ENCODE measurements at places on chromosomes 7 and 10.

- DNase-seq, result peak; percentile 40
Observed at GRCh38 chr10:12484941-12485805, 135.8 kb downstream of the CAMK1D start.

DNA sequence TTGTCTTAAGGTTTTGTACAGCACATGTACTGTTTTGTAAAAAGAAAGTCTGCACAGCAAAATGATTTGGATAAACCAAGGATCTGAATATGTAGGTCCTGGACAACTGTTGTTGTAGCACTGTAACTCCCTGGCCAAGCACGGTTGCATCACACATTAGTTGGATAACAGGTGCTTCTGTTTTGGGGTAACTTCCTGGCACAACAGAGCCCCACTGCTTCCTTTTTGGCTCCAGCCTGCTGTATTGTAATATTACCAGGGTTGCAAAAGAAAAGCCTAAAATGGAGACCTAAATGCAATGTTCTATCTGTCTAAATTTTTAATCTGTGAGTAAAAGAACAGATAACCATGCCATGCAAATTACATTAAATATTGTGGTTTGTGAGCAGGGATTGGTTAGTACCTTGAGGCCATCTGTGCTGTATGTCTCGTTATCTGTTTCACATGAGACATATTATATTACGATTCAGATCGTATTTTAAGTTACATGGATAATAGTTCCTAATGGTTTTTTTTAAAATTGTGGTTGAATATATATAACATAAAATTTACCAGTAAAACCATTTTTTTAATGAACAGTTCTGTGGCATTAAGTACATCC is 27.5 kb upstream of the WAC start:
- DNase-seq, result no peak

GRCh38 chr10:1328981-1329614 is 272.9 kb downstream of the WDR37 start:
- DNase-seq, result no peak

- no peak for DNase-seq
Observed at GRCh38 chr7:50474382-50475160, 24.4 kb upstream of the FIGNL1 start.

DNA sequence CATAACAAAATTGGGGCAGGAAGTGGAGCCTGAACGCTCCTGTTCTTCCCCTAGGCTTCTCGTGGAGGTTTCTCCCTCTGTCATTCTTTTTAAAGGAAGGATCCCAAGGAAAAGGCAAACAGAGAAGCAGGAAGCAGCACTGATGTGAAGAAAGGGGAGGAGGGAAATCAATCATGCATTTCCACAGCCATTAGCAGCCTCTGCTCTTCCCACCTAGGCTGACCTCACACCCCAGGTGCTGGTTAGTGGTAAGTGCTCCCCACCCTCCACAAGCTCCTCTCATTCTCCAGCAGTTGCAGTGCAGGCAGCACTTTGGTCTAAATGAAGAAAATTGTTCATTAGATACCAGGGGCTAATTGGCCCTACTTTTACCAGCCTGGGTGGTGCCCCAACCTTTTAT is 2.6 kb downstream of the CRHR2 start:
- no peak for DNase-seq

DNA sequence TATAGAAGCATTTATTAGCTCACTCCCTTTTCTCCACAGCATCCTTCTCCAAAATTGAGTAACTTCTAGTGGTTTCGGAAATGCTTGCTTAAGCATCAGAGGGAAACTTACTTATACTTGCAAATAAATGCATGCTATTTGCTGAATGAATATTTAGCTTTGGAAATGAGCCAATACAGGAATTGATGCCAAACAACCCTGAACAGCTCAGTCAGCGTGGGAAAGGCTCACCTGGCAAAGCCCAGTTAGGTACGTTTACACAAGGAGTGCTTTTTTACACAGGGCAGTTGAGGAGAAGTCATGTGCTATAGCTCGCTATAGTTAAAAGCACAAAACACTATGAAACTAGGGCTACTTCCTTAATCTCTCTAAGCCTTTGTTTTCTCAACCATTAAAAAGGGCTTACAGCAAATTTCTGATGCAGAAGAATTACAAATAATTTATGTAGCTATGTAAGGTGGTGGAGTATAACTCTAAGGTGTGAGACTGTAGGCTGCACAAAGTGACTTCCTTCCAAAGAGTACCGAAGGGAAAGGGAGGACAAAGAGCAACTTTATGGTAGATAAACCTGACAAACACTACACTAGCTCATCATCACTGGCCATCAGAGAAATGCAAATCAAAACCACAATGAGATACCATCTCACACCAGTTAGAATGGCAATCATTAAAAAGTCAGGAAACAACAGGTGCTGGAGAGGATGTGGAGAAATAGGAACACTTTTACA is 498.2 kb downstream of the PHTF2 start:
- no peak for DNase-seq

DNA sequence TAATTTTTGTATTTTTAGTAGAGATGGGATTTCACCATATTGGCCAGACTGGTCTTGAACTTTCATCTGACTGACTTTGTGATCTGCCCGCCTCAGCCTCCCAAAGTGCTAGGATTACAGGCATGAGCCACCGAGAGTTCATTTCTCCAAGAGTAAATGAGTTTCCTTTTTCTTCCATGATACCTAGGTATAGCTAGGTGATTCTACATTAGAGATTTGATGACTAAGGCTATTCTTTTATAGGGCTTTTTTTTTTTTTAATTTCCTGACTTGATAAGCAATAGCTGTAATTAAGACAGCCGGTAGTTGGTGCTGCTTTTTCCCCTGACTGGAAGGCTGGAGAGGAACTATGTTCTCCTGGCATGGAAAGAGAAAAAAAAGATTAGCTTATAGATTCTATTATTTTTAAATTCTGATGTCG is 3.3 kb downstream of the PTPN12 start:
- no peak for DNase-seq

DNA sequence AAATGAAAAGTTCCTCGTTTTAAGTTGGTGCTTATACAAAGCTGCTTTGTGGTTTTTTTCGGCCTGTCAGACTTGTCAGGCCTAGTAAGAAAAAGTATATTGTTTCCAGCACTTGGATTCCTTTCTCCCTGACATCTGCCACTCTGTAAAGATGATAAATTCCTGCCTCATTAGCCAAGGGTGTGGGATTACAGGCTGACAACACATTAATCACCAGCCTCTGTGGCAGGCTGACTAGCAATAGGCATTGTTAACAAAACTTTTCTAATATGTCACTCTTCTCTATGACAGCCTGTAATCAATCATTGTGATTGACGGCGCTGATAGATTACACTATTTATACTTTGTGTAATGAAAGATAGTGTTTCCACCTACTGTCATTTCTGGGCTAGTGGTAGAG is 682.5 kb downstream of the LRMDA start:
- no peak for DNase-seq

- DNase-seq, result no peak
Observed at GRCh38 chr7:34675749-34676374, 17.8 kb downstream of the NPSR1 start.

DNA sequence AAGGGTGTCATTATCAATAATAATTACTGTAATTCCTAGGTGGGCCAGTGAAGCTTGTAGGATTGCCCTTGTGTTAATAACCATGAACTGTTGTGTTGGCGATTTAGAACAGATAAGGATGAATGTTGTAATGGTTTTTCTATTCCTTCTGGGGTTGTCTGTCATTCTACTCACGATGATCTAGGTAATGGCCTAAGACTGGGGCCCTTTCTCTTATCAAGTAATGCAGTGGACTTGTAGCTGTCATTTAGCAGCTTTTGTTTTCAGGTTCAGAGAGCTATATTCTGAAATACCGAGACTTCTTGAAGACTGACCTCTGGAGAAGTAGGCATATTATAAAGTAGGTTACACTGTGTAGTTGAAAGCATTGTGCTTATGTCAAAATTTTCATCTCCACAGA is 110.2 kb downstream of the TAF3 start:
- no peak for DNase-seq

DNA sequence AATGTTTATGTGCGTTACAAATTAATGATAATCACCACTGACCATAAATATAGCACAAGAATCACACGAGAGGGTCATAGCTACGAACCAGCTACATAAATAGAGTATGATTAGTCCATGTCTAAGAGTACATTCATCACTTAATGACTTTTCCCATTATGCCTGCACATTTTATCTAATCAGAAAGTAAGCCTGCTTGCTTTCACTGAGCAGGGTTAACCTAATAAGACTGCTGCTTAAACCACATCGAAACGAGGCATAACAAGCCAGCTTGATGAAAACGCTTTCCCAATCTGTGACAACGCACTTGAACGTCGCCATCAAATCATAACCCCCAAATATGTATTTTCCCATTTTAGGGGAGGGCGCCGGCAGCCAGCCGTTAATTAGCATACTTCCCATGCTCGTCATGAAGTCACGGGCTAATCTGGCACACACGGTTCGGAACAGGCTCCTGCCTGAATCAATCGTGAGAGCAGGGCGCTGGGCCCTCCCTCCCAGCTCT is 71.5 kb downstream of the EBF3 start:
- no peak for DNase-seq

DNA sequence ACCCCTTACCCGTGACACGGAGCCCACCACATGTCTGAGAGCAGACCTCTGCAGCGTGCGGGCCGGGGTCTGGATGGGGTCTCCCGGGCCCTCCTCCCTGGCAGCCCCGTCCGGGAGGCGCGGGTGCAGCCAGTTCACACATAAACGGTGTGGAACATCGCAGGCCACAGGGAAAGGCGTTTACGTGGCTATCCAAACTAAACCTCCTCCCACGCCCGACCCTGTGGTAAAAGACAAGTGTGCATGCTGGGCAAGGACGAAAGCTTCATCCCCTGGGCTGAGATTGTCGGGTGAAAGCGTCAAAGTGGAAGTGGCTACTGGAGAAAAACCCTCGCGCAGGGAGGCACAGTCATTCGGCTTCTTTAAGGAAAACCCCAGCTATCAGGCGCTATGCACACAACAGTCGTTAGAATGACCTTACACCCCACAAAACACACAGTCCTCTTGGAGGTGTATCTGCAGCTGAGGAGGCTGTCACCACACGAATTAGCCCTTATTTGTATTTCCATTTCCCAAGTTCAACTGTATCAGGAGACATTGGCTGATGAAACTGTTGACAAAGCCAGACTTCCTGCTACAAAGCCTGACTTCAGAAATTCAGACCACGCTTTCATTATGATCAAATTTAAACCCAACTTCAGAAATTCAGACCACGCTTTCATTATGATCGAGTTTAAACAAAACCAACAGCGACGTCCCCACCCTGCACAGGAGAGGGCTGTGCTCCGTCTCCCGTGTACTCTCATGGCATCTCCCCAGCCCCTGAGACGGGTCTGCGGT is 15.3 kb downstream of the GPER1 start:
- peak; percentile 4 for DNase-seq

GRCh38 chr7:135217645-135218509 is 6.6 kb upstream of the WDR91 start:
- DNase-seq, result no peak

DNA sequence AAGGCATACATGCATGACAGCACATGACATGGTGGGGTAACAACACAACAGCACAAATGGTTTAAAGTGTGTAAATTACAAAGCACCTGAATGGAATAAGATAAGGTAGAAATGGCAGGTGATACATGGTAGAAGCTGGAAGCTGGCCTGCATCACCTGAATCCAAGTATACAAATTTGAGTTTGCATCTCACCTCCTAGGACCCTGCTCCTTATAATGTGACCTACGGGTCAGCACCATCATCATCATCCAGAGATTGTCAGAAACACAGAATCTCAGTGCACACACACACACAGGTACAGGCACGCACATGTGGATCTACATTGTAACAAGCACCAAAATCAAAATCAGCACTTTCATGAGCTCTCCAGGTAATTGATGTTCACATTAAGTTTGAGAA is 1048.2 kb upstream of the AUTS2 start:
- no peak for DNase-seq

DNA sequence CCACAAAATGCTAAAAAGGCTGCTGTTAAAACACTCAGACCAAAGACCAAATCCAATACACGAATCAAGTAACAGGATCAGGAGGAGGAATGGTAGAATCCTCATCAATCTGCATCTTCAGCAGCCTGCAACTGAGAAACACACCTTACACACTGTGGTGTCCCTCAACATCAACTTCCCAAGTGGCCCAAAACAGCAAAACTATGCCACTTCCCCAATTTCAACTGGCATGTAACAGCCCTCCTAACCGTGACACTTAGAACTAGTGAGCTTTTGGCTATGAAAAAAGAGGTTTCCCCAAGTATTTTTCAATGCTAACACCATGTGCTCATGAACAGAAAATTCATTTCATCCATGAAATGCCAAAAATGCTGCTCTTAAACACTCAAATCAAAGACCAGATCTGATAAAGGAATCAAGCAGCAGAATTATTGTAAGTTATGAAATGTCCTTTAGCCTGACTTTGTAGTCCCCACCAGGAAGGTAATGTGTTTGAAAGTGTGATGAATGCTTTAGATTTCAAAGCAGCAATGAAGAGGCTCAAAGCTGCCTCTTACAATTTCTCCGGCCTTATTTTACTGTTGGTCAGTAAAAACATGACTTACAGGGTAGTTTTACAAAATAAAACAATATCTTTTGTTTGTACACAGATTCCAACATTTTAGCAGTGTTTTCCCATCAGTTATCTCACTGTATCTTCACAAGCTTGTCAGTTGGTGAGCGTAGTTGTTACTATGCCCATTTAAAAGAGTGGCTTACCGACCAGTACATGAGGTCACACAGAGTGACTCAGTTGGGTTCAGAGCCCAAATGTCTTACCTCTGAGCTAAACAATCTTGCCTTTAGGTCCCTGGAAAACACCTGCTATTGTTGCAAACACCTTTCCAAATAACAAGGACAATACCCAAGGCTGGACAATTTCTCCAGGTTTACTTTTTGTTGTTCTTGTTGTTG is 65.7 kb upstream of the ASAH2 start:
- DNase-seq, result no peak

DNA sequence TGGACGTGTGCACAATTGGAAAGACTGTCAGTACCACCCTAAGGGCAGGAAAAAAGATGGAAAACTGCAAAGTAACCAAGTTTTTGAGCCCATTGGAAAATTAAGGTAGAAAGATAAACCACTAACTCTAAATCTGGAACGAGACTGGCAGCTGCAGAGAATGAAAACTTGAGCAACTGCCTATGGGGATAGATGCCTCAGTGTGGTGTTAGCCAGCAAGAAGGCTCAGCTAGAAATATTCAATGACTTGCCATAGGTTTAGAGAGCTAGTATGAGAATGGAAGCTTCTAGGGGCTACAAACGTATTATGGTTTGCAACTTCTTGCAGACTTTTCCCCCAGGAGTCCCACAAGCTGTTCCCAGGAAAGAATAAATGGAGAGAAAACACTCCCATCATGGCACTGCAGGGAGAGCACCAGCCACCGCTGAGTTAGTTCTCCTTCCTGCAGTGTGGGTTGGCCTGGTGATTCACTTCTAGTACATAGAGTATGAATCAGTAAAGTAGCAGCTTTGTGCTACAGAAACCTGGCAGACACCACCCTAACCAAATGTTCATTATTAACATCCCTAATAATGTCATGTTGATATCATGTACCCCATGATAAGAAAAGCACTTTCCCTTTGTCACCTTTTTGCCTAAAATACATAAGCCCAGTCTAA is 372.4 kb upstream of the VWC2 start:
- no peak for DNase-seq

GRCh38 chr10:68095153-68095552 is 14.1 kb upstream of the MYPN start:
- no peak for DNase-seq

- no peak for DNase-seq
Observed at GRCh38 chr7:155886391-155887173, 74.3 kb upstream of the SHH start.

GRCh38 chr10:15349112-15349511 is 22.0 kb downstream of the FAM171A1 start:
- DNase-seq, result no peak

Data from CD4-positive, alpha-beta T cell treated with Interleukin-1 beta for 1 hour (primary cell).